ENCODE measurements at places on chromosomes 11 and 22.

GRCh38 chr11:9787981-9788521, 124.2 kb downstream of the SWAP70 start:
- DNase-seq, result no peak

DNA sequence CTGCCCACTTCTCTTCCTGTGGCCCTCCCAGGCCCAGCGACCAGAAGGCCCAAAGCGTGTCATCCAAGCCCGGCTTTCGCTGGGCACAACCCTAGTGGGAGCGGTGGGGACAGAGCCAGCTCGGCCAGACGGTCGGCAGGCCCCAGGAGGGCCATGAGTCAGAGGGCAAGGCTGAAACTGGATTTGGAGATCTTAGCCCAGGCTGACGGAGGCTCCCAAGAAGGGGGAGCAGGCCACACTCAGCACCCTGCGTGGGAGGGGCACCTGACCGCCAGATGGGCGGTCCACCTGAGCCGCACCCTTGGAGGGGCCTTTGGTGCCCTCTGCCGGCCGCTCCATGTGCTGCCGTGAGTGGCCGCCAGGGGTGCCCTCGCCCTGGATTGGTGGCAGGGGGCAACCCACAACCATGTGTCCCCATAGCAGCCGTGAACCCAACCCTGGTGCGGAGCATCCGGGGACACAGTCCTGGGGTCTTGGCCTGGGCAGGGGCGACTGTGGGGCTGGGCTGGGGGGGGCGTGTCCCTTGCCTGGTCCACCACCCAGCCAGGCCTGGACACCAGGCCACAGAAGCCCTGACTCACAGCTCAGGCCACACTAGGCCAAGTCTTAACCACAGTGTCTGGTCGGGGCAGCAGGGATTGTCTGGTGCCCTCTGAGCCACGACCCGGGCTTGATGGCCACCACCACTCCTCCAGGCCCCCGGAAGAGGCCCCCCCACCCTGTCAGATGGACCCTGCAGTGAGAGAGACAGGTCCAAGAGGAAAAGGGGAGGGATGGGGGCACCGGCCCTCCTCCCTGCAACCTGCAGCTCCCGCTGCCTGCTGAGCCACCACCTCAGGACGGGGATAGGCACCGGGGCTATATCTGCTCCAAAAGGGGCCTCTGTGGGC, 19.2 kb upstream of the TALDO1 start:
- DNase-seq, result peak; percentile 69

DNA sequence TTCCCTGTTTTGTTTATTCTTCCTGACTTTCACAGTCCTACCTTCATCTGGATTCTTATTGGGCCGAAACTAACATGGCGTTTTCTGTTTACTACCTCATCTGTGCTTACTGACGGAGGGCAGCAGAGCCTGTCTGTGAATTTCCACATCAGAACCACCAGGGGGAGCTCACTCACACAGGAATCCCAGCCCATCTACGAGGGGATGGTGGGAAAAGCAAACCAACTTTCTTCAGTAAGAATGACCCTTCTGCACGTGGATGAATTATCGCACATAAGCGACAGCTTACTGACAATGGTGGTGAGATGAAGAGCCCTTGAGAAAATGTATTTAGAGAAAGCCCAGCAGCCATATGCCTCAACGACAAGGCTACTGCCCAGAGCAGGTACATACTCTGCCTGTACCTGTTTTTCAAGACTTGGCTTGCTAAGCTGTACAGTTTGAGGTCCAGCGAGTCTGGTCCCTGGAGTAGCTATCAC, 42.5 kb downstream of the LARGE2 start:
- peak; percentile 22 for DNase-seq

GRCh38 chr11:79165908-79166307, 274.9 kb downstream of the TENM4 start:
- DNase-seq, result no peak

DNA sequence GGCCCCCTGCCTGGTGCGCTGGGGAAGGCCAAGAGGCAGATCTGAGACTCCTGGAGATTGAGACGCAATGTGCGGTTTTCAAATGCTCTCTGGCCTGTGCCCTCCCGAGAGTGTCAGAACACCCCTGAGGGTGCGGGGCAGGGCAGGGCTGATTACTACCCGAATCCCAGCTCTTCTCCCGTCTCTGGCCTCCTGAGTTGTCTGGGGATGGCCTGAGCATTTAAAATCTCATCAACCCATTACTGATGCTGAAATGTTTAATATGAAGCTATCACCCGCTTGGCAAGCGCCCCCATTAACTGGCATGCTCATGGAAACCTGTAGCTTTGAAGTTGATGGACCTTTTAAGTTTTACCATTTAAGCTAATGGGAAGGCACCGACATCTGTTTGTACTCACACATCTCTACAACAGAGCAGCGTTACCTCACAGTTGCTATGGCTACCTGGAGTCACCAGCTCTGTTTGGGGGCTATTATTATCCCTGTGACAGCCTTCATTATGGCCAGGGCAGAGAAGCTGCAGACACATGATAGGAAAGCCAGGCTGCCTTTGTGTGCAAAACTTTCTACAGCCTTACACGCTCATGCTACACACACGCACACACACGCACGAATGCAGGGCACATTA, 3.6 kb upstream of the MB start:
- no peak for DNase-seq

- peak; percentile 26 for DNase-seq
These were observed 2.0 kb downstream of the PARVG start for GRCh38 chr22:44182588-44183286.
